Activated CD8-positive, alpha-beta memory T cell treated with anti-CD3 and anti-CD28 coated beads for 36 hours (primary cell): ENCODE measurements at places on chromosomes 3 and 15. TPM values are rescaled to one million over a fixed set of nuclear protein-coding genes. Genes with fewer than 3 reads are reported as not detected.

Gene SMCO1
- not detected for total RNA-seq

Gene SERPINI2
- total RNA-seq = not detected

Gene HYKK
- 1.5 TPM for total RNA-seq

Gene CCDC33
- total RNA-seq = not detected

Gene CD200
- total RNA-seq = 29.0 TPM

Gene HCN4
- not detected for total RNA-seq

Gene TMCO5A
- total RNA-seq = not detected

Gene A4GNT
- not detected for total RNA-seq

Gene ITIH3
- not detected for total RNA-seq

Gene ZNF660
- total RNA-seq = 0.32 TPM

Gene EAF2
- 11.2 TPM for total RNA-seq

Gene EBLN2
- total RNA-seq = 3.6 TPM

Gene PFN2
- total RNA-seq = 3.9 TPM
